ENCODE measurements at places on chromosomes 6 and 20. TPM values are rescaled to one million over a fixed set of nuclear protein-coding genes. Genes with fewer than 3 reads are reported as not detected.

PBX2 gene
- 49.2 TPM for total RNA-seq

C6orf132 gene
- 200 TPM for total RNA-seq

LY6G6C gene
- total RNA-seq: 513 TPM

EBF4 gene
- 6.5 TPM for total RNA-seq

MLN gene
- not detected for total RNA-seq

BNIP5 gene
- not detected for total RNA-seq

ISM1 gene
- total RNA-seq: 27.6 TPM

GLP1R gene
- total RNA-seq: not detected

ZC2HC1B gene
- total RNA-seq: not detected

CYP21A2 gene
- total RNA-seq: 3.9 TPM

GSTA3 gene
- 15.3 TPM for total RNA-seq

SOBP gene
- total RNA-seq: 1.6 TPM

ZSWIM1 gene
- 14.0 TPM for total RNA-seq

CST7 gene
- 1.2 TPM for total RNA-seq

RIPOR3 gene
- 5.4 TPM for total RNA-seq

VSX1 gene
- not detected for total RNA-seq

GDAP1L1 gene
- total RNA-seq: not detected

TMEM244 gene
- not detected for total RNA-seq

PARD6B gene
- 10.7 TPM for total RNA-seq

All from lower leg skin (tissue), 4 donors.